Cortex of kidney (tissue), 1 donor: ENCODE measurements at places on chromosomes 7 and 10.

DNA sequence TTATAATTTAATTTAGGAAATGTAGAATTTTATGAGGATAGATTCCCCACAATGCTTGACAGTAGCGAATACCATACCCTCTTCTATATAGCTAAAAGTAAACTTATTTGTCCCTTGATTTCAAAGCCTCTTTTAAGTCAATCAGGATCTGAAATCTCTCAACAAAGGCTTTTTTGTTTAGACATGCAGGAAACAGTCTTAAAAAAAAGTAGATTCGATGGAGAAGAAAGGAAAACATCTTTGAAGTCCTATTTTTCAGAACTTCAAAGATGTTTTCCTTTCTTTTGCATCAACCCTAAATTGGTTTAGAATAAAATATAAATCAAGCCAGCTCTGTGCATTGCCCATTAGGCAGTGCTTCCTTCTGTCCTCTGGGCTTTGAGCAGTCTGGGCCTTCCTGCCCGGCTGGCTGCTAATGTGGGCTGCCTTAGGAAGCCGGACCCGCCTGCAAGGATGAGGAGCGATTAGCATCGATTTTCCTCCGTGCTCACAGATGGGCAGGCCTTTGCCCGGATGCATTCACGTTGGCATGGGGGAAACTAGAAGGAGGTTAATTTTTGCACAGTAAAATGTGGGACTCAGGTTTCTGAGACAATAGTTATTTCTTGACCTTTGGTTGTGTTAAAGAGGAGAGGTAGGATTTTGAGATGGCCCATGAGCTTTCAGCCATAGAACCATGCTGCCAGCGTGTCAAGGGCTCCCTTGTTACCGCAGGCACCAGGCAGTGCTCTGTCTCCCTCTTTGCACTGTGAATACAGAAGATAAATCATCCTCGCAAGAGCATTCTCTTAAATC is 15.5 kb downstream of the MSRB2 start:
- DNase-seq: no peak

DNA sequence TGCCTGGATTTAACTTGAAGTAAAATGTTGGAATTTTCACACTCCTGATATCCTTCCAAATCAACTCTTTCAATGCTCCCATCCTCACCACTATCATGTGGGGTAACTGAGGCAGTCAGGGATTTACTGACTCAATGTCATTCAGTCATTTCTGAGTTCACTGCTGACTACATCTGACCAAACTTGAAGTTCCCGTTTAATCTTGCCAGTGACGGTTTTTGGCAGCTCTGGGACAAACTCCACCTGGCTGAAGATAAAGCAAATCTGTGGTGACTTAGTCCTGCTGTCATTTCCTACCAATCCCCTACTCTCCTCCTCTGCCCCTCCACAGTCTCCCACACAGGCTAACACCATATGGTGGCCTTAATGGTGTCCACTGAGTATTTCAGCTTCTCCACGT is 22.7 kb upstream of the ACSM6 start:
- no peak for DNase-seq

GRCh38 chr7:8216334-8216690 is 45.7 kb downstream of the ICA1 start:
- DNase-seq: no peak

DNA sequence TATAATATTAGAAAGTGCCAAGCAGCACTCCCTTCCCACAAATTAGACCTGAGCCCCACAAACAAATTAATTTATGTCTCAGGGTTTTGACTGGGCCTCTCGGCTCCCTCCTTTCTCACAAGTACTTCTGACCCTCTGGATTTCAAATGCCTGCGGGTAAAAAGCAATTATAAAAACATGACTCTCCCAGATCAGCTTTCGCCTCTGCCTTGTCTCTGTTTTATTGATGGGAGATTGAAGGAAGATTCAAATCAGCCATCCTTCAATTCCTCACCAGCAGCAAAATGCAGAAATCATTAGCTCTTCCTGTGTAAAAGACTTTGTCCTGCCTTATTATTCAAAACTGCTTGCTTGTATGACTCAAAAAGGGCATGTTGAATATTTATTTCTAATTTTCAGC is 453.7 kb upstream of the MKI67 start:
- DNase-seq: no peak

DNA sequence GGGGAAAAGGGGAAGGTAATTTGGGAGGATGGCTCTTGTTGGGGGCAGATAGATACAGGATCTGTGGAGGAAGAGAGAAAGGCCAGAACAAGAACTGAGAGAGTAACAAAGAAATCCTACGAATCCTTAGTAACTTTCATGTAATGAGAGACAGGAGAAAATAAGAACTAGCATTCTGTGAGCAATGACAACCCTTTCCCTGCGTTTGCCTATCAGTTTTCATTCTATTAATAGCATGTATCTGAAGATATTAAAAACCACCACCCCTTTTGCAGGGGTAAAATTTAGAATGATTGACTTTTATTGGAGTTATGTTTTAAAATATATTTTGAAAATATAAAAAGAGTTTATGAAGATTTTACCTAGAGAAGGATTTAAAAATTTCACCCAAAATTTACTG is 132.8 kb downstream of the ZEB1 start:
- DNase-seq: no peak

DNA sequence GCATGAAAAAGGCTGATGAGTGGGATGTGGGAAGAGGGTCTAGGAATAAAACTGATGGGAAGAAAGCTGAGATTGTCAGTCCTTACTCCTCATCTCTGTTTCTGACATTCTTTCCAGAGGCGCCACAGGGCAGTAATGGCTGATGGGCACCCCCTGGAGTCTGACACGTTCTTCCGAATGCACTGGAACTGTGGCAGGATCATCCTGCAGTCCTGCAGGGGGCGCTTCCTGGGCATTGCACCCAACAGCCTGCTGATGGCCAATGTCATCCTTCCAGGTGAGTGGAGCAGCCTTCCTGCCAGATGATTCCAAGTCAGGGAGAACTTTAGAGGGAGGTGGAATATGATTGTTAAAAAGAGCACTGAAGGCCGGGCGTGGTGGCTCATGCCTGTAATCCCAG is 4.8 kb downstream of the FSCN3 start:
- DNase-seq: no peak

DNA sequence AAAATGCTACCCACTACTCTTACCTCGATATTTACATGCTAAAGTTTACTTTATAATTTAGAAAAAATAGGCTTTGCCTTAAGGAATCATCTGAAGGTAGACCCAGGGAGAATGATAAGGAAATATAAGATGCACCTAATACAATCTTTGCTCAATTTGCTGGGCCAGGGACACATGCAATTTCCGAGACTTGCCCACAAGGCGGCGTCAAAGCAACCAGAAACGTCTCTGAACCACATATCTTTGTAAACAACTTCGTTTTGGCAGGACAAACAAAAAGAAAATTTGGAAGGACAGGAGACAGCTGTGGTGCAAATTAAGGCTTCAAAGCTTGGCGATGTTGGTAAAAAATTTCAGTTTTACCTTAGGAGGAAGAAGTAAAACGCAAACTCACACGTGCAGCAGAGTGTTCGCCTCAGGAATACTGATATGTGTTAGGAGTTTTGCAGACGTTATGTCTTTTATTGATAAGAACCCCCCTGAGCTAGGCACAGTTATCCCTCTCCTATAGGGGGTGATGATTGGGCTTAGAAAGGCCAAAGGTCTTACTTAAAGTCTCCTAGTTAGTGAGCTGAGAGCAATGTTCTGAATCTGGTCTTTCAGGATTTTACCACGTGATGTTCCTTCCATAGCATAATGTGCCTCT is 134.3 kb downstream of the PRKCQ start:
- DNase-seq: no peak

GRCh38 chr7:106870983-106871410 is 5.9 kb downstream of the PIK3CG start:
- DNase-seq: no peak

GRCh38 chr7:76209310-76209709 is 7.6 kb downstream of the SRRM3 start:
- no peak for DNase-seq

- DNase-seq: no peak
These were observed 95.2 kb downstream of the VIPR2 start for GRCh38 chr7:159049266-159050025.

GRCh38 chr7:28358423-28358868 is 53.9 kb upstream of the CREB5 start:
- no peak for DNase-seq

GRCh38 chr7:120190109-120190508 is 82.9 kb upstream of the KCND2 start:
- DNase-seq: no peak

GRCh38 chr7:104972500-104972899 is 41.5 kb upstream of the KMT2E start:
- no peak for DNase-seq

GRCh38 chr7:2261611-2262010 is 19.6 kb downstream of the NUDT1 start:
- DNase-seq: no peak

GRCh38 chr10:29877793-29878491 is 181.4 kb downstream of the JCAD start:
- no peak for DNase-seq

GRCh38 chr7:134307320-134307719 is 9.4 kb downstream of the SLC35B4 start:
- DNase-seq: no peak

GRCh38 chr10:60645980-60646379 is 132.3 kb upstream of the CDK1 start:
- DNase-seq: no peak
